ENCODE measurements at places on chromosomes 4 and X.

- DNase-seq = no peak
Measured at GRCh38 chr4:82839624-82840023, 41.0 kb upstream of the SCD5 start.

DNA sequence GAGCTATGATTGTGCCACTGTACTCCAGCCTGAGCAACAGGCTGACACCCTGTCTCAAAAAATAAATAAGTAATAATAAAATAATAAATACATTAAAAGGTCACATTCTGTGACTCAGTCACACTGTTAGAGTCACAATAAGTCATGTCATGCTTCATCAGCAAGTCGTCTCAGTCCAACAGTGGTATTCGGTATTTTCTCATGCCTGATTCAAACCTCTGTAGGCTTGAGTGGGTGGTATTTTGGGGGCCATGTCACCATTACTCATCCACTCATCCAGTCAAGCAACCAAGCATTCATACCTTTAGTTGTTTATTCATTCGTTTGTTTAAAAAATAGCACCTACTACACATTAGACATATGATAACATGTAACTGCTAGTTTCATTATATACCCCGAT lies 46.9 kb downstream of the SUPT20HL2 start:
- DNase-seq = no peak

- no peak for DNase-seq
Measured at GRCh38 chr4:150828159-150828558, 186.9 kb downstream of the LRBA start.

DNA sequence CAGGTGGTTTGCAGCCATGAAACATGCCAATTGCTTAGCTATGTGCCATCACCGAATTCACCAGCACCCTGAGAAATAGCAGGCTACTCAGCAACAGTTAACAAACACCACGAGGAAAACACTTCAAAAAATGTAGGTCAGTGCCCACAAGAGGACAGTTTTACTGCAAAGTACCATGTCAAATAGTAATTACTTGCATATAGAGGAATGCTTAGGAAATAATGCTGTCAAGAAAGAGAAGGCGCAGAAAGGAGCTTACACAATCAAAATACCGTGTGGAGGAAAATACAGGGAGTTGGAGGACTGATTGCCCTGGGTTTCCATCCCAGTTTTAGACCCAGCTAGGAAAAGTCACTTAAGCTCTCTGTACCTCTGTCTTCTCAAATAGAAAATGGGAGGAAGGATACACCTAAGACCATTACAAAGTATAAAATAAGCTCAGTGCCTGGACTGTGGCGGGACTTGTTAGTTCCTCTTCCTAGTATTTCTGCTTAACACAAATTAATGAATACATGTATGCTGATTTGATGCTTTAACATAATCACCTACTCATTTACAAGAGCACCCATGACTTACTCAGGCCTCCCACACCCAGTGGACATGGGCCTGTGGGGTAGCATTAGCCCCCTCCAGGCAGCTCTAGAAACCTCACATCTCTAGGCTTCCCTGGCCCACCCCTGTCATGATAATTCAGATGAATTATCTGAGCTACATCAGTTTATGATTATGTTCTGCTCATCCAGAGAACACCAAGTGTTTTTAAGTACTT lies 44.5 kb upstream of the IL21 start:
- no peak for DNase-seq

DNA sequence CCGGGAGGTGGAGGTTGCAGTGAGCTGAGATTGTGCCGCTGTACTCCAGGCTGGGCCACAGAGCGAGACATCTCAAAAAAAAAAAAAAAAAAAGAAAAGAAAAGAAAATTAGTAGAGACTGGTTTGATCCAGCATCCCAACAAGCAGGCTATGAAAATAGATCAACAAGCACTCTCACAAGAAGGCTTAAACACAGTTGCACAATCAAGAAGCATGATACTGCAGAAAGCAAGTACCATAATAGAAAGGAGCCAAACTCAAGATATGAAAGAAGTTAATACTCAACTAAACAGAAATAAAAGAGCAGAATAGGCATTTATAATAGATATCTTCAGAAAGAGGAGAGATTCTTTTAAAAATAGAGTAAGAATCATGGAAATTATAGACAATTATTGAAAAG lies 10.6 kb downstream of the TLR6 start:
- no peak for DNase-seq

DNA sequence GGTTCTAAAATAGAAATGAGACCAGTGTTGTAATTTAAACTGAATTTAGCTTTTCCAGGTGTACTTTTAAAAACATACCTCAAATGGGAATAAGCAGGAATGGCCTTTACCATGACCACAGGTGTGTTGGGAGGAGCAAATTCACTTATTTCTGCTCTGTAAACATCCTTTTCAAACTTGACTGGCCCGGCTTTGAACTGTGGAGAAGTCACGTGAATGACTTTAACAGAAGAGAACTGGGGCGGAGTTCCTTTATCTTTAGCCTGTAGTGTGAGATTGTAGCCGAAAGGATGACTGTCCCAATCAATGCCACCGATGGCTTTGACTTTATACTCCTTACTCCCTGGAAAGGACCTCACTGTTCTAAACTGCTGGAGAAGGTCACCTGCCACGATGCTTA lies 15.1 kb downstream of the FAT1 start:
- DNase-seq = no peak

DNA sequence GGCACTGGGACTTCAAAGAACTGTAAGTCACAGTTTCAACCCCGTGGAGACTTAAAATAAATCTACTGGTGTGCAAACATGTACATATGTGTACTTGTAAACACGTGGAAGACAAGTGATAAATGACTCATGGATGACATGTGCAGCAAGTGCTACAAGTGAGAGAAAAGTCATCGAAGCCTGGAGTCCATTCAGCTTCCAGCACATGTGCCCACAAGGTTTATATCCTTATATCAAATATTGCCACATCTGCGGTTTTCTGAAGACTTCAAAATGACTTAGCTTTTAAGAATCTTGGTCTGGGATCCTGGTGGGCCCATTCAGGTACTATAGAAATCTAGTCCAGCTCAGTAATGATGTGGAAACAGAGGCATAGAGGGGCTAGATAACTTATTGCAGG lies 33.0 kb upstream of the TTC29 start:
- DNase-seq = no peak

DNA sequence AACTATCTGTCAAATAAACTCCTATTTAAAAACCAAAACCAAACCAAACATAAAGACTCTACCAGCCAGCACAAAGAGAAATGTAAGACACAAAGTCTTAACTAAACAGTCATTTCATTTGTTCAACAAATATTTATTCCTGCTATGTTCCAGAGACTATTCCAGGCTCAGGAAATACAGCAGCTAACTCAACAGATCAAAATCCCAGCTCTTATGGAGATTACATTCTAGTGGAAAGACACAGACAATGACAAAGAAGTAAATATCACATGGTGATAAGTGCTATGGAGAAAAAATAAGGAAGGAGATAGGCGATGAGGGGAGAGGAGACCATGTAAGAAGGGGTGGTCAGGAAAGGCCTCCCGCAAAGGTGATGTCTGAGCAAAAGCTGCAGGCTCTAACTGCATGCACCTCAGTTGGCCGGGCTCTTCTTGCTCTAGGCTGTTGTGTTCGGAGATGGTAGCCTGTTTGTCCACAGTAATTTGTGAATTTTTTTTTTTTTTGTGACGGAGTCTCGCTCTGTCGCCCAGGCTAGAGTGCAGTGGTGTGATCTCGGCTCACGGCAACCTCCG lies 15.1 kb downstream of the PPEF1 start:
- no peak for DNase-seq

DNA sequence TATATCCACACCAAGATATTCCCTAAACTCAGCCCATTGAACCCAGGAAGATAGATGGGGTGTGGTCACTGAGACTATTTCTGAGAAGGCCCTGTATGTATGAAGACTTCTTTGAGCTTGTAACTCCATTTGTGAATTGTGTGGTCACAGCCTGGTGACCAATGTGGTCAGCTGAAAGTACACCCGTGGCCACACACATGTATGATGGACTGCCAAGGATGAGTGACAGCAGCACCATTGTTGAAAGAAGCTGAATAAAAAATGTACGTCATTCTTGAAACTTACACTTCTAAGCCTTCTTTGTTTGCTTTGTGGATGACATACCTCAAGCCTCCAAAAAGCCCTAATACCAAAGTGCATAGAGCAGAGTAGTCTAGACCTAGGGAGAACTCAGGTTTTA lies 581.4 kb downstream of the RAB28 start:
- DNase-seq = no peak

DNA sequence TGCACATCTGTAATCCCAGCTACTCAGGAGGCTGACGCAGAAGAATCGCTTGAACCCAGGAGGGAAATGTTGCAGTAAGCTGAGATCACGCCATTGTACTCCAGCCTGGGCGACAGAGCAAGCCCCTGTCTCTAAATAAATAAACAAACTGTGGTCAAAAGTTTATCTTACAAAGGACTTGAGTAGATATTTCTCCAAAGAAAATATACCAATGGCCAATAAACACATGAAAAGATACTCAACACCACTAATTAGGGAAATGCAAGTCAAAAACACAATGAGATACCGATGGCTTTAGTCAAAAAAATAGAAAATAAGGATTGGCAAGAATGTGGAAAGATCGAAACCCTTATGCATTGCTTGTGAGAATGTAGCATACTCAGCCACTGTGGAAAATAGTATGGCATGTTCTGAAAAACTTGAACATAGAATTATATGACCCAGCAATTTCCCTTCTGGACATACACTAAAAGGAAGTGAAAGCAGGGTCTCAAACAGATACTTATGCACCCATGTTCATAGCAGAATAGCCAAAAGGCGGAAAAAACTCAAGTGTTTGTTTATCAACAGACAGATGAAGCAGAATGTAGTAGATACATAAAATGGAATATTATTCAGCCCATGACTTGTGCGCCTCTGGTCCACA lies 2.0 kb upstream of the CFAP97 start:
- no peak for DNase-seq

- no peak for DNase-seq
Measured at GRCh38 chr4:1895971-1896657, 24.9 kb downstream of the NSD2 start.

GRCh38 chrX:25869761-25870160 lies 268.4 kb upstream of the MAGEB18 start:
- no peak for DNase-seq

- DNase-seq = no peak
Measured at GRCh38 chrX:118528071-118528737, 32.6 kb downstream of the DOCK11 start.

DNA sequence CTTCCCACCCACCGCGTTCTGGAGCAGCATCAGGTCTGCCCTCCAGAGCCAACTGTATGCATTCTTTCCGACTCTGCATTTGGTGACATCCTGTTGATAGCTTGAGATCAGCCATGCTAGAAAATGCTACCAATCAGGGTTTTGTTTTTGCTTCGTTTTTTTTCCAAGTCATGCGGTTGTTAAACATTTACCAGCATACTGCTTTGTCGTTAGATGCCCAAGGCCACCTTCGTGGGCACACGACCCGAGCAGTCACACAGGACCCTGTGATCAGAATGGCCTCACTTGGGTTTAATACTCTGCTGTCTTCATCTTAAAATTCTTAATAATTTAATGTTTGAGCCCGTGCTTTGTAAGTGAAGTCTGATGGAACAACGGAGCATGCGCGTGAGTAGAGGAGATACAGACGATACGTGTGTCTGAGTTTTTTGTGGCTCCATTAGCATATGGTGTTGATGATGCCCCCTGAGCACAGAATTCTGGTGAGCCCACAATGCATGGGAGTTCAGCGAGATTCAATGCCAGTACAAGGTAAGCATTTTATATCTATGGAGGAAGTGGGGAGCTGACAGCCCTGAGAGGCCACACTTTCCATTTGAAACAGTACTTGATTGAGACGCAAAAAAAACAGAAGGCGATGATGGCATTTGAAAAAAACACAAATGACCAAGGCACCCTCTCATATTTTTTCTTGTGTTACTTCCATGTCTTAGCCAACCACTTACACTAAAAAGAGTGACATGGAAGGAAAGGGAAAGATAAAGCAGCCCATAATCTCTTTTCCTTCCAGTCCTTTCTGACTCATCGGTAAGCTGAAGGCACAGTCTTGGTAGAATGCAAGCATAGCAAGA lies 323.6 kb downstream of the BCOR start:
- DNase-seq = no peak

GRCh38 chrX:38060331-38060878 lies 54.1 kb downstream of the SYTL5 start:
- no peak for DNase-seq

DNA sequence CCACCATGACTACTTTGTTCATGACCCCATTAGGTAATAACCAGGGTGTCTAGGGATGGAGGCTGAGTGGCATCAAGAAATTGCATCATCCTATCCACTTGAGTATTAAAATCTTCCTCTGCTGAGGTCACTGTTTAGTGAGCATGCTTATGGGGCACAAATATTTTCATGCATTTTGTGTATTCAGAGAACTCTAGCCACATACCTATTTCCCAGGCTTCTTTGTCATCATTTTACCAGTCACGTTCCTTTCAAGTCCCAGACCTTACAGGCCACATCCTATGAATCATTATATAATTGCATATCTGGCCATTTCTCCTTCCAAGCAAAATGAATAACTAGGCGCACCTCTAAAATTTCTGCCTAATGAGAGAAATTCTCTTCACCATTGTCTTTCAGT lies 1882.9 kb upstream of the AGA start:
- no peak for DNase-seq

GRCh38 chr4:3491681-3492405 lies 28.7 kb downstream of the DOK7 start:
- DNase-seq = peak; percentile 15

DNA sequence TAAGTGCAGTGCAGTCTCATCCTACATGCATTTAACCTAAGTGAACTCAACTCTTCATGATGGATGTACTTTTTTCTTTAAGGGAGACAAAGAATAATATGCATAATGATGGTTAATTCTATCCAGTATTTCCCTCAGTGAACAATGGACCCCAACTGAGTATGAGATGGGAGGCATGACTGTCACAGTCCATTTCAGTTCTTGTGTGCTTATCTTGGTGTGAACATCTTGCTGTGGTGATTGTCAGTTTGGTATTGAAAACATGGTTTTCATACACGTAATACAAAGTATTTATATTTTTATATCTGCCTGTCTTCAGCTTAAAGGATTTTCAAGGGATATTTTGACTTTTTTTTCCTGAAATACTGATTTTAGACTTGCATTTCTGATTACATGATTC lies 72.0 kb upstream of the NDUFC1 start:
- no peak for DNase-seq

DNA sequence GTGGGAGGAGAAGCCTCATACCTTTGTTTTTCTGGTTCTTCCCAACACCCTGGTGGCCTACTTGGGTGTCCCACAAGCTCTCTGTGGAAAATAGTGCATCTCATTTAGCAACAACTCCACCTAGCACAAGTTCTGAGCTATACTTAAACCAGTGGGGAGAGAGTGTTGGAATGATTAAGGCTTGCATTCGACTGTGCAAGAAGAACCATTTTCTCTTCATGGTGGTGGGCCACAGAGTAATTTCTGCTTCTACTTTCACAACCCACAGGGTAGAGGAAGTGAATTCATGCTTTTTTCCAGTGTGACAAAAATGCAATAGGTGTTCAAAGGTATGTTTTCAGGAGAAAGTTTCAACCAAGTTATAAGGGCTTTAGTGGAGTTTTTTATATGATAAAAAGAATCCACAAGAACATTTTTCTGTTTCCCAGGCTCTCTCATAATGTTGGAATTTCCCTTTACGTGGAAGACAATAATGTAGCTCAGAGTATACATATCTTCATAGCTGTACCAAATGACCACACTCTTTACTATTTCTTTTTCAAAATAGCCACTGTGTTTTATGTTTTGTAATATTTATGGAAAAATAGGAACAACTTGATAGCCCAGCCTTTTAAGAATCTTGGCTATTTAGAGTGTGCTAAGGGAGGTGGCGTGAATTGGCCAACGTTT lies 80.3 kb upstream of the HHIP start:
- DNase-seq = no peak

- peak; percentile 6 for DNase-seq
Measured at GRCh38 chr4:86670756-86671155, 76.6 kb downstream of the PTPN13 start.

- no peak for DNase-seq
Measured at GRCh38 chr4:165191814-165192499, 15.4 kb upstream of the KLHL2 start.
